ENCODE measurements at places on chromosomes 12 and 14.

DNA sequence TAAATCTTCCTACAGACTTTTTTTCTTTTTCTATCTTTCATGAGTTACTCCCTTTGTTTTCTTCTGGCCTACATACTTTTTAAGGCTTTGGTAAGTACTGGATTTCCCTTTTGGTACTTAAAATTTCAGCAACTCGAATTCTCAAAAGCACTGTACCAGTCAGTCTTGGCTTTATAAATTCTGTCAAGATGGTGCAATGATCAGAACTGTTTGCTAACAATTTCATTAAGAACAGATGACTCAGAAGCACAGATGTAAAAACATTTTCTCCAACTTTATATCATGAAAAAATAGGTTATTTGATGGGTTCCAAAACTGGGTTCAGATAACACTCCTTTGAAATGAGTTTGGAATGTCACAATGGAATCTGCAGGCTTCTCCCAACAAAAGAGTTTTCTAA, 1961.8 kb upstream of the FLRT2 start:
- DNase-seq = no peak

GRCh38 chr14:72479461-72479931, 414.4 kb downstream of the DPF3 start:
- DNase-seq = no peak

DNA sequence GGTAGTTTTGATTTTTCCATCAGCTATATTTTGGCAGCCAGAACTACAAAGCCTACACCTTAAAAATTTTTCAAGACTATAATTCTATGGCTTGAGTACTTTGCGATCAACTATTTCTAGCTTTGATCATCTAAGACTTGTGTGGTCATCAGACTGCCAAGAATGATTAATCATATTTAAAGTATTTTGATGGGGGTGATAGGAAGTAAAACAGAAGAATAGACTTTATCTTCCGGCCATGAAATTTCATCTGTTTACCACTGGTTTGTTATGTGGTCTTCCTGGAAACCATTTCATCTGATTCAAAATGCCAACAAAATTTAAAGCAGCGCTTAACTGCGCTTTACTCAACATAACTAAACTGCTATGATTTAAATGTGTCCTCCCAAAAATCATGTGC, 706.8 kb downstream of the TRHDE start:
- DNase-seq = no peak

DNA sequence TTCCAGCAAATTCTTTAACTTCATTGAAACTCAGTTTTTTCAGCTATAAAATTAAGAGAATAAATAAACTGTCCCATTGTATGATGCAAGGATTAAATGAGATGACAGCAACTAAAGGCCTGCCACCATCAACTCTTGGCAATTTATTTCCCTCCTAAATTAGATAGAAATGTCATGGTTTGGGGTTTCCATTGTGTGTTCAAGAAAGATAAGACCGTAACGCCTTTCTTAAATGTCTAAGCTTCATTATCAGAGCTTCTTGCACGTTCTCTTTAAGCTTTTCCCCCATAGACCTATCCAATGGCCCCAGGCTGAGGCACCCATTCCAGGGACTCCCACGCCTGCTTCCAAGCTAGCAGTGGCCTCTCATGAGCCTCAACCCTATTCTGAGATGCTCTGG, 281.9 kb downstream of the CACNA1C start:
- no peak for DNase-seq

DNA sequence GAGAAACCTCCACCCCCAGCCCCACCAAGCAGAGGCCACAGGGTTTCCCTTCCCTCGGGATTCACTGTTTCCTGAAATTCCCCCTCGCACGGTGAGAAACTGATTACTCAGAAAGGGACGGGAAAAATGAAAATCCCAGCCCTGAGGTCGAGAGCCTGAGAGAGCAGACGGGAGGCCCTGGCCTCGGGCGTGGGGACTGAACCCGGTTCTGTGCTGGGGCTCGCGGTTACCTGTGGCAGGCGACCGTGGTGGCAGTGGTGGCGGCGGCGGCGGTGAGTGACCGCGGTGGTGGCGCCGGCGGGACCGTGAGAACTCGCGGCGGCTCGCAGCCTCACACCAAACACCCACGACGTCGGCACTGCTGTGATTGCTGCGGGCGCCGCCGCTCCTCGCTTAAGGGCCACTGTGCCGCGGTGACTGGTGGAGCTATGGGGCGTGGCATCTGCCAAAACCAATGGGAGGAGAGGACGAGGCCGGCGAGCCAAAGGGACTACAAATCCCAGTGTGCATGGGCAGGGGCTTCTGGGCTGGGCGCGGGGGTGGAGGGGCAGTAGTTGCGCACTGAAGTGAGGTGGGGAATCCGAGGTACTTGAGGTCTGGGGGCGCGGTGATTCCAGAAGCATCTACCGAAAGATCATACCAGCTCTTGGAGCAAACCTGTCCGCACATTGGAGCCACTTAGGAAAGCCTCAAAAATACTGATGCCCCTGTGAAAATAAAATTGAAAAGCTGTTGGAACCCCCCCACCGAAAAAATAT, at the start of gene LGMN:
TSS of gene LGMN (minus strand) at position 369 of the 758 bp plus-strand sequence. CDS start 15,841 bp downstream, outside the sequence.
- peak; percentile 52 for DNase-seq

DNA sequence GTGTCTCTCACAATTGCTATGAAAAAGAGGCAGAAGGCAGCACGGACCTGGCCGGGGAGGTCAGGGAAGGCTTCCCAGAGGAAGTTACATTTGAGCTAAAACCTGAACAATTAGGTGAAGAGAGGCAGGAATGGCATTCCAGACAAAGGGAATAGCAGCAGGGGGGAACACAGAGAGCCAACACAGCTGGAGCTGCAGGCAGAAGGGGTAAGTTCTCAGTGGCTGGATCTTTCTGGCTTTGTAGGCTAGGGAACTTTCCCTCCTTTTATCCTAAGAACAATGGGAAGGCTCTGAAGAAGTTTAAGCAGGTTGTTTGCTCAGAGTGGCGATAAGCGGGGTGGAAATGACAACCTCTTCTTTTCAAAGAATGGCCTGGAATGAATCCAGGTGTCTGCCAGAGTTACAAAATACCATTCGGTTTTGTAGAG, 100.0 kb downstream of the PRIMA1 start:
- no peak for DNase-seq

DNA sequence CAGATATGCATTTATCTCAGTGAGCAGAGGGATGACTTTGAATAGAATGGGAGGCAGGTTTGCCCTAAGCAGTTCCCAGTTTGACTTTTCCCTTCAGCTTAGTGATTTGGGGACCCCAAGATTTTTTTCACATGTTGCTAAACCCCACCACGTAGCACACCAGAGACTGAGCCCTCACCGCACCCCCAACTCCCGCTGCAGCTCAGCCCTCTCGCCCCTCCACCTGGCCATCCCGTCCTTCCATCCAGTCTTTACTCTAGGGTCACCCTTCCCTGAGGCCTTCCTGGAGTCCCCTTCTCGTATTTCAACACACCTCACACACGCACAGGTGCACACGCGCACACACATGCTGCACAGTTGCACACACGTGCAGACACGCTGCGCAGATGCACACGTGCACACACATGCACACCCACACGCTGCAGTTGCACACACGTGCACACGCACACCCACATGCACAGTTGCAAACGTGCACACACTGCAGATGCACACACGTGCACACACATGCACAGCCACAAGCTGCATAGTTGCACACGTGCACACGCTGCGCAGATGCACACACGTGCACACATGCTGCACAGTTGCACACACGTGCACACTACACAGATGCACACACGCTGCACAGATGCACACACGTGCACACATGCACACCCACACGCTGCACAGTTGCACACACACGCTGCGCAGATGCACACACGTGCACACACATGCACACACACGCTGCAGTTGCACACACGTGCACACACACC, 30.0 kb downstream of the HSP90AA1 start:
- no peak for DNase-seq

GRCh38 chr14:51518711-51519110, 133.0 kb upstream of the FRMD6 start:
- no peak for DNase-seq

- no peak for DNase-seq
These were observed 903 bp downstream of the PARPBP start for GRCh38 chr12:102120886-102121285.

GRCh38 chr12:5236022-5236640, 192.5 kb downstream of the KCNA5 start:
- DNase-seq = no peak

DNA sequence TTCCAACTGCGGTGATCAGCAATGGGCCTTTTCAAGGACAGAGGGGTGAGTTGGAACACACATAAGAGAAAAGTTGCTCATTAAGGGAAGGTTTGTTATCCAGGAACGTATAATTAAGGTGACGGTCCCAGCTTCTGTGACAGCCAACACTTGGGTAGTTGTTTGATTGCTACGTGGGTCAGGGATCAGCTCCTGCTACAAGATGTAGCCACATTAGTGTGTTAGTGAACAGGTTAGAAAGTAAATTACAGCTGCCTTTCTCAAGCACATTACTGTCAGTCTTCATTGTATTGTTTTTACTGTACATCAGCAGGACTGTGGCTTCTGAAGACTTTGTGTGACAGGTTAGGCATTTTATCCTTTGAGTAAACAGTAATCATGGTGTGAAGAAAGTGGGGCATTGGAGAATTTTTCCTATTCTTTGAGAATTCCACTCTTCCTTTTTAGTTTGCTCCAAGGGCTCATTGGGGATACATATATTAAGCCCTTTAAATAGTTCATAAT, 230.5 kb downstream of the EGLN3 start:
- DNase-seq = no peak

- DNase-seq = no peak
These were observed 7.3 kb upstream of the KRT4 start for GRCh38 chr12:52821071-52821730.

DNA sequence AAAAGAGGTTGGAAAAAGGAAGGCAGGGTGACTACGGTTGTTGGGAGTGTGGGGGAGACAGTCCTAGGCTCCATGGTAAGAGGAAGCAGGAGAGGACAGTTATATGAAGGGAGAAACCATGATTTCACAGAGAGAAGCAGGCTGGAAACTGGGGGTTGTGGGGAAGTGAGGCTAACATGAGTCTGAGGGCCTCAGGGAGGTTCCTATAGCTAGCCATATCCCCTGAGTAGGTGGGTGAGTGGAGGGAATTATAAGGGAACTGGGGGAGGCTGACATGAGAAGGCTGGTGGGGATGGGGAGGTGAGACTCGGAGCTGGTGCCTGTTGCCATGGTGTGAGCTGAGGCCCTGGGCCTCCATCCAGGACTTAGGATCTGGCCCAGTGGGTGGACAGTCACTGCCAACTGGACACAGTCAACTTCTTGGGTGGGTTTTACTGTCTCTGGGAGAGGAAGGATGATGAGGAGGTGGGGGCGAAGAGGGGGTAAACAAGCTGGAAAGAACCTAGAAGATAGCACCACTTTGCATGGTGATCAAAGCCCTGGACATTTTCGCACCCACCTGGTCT, 1.4 kb downstream of the RNASE13 start:
- no peak for DNase-seq

DNA sequence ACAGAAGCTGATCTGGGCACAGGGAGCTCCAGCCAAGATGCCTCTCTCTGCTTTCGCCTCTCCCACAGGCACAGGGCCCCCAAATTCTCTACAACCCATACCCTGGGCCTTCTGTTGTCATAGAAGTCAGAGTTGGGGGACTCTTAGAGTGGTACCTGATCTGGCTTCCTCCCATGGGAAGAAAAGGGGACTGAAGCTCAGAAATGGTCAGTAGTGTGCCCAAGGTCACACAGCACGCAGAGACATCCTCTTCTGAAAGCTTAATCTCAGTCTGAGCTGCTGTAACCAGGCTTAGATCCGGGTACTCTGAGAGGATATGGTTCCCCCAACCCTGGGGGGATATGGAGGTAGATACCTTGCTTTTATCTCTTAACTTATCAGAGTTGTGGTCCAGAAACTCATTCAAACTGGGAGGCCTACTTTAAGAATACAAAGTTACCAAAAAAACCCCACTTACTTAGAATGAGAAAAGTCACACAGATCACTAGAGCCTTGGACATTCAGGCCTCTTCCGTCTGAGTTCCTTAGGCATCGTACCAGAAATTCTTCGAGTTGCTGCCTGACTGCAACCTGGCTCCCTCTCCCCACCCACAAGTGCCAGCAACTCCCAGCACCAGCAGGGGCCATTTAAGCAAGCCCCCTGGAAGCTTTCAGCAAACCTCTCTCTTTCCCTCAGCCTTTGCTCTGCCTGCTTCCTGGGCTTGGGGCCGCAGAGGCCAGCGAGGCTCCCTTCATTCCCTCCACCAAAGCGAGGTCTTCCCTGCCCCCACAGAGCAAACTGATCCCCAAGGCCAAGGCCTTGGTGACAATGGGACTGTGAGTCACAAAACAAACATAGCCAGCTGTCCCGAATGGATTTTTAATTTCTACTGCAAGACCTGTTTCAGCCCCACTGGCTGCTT, 13.9 kb downstream of the KRT7 start:
- DNase-seq = no peak

DNA sequence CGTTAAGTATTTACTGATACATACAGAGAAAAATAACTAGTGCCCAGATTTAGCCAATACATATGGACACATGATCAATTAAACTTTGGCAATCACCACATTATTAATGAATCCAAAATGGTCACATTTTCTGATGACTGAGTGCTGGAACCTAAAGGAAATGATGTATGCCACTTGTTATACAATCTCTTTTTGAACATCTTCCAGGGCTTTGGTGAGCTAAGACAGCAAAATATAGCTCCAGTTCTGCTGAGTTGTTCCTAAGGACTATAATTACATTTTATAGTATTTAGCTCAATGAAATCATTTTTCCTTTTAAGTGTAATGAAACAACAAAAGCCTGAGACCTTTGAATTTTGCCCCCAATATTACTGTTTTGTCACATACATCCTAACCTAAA, 329.1 kb upstream of the ATP2B1 start:
- no peak for DNase-seq

DNA sequence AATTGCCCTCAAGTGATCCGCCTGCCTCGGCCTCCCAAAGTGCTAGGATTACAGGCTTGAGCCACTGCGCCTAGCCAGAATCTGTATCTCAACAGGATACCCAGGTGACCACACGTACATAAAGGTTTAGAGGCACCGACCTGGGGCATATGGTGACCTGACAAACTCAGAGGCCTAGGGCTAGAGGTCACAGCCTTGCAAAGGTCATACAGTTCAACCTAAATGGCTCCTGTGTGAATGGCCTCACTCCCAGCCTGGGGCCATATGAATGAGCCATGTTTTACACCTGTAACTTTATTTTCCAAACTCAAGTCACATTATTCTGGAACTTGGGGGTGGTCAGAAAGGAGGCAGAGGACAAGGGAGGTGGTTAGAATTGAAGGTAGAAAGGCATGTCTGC, 10.0 kb downstream of the STXBP6 start:
- no peak for DNase-seq

DNA sequence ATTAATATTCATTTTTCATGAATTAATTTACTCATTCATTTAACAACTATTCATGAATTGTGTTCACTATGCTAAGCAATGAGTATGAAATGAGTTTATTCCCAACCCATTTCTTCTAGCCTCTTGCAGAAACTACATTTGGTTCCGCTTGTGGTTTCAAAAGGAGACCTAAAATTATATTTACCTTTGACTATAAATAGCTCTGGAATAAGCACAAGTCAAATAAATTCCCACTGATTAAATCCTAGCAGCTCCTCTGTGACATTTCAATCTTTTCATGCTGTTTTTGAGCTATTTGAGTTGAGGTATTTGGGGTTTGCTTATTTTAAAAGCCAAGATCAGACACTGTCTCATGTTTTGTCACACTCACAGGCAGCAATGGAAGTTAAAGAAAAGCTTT, 46.9 kb downstream of the DUSP6 start:
- DNase-seq = no peak

GRCh38 chr14:89661392-89661791, 244.4 kb upstream of the FOXN3 start:
- no peak for DNase-seq

- DNase-seq = no peak
These were observed 682 bp downstream of the BATF start for GRCh38 chr14:75522983-75523318.

Data from stimulated activated CD8-positive, alpha-beta memory T cell treated with anti-CD3 and anti-CD28 coated beads, Interleukin-4, amount 100 ng/mL, for 1 hour (primary cell).